WTC11 (cell line): ENCODE measurements at places on chromosomes 12 and 14. TPM values are rescaled to one million over a fixed set of nuclear protein-coding genes. Genes with fewer than 3 reads are reported as not detected.

GRCh38 chr12:56469007-56469930 is 891 bp downstream of the SPRYD4 start:
- DNase-seq = no peak

DNA sequence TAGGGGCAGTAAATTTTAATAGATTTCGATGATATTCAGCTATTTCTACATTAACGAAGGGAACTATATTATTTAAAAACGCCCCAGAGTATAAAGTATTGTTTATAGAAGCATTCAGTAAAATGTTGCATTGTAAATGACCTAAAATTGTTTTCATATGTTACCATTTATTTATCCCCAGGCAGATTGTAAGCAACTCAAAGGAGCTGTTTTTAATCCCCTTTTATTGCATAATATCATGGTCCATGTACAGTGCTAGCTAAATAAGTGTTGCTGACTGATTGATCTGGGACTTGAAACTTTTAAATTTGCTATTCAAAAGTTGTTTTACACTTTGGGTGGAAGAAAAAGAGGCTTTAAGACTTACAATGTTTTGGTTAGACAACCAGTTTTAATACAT is 199.0 kb upstream of the SLC38A2 start:
- no peak for DNase-seq

The CLEC4C gene
- 0.50 TPM in 1 of 3 replicates, not detected in the others for total RNA-seq

The P2RX2 gene
- 1.6 to 2.6 TPM (median 2.1 TPM) in 3 replicates for total RNA-seq

DNA sequence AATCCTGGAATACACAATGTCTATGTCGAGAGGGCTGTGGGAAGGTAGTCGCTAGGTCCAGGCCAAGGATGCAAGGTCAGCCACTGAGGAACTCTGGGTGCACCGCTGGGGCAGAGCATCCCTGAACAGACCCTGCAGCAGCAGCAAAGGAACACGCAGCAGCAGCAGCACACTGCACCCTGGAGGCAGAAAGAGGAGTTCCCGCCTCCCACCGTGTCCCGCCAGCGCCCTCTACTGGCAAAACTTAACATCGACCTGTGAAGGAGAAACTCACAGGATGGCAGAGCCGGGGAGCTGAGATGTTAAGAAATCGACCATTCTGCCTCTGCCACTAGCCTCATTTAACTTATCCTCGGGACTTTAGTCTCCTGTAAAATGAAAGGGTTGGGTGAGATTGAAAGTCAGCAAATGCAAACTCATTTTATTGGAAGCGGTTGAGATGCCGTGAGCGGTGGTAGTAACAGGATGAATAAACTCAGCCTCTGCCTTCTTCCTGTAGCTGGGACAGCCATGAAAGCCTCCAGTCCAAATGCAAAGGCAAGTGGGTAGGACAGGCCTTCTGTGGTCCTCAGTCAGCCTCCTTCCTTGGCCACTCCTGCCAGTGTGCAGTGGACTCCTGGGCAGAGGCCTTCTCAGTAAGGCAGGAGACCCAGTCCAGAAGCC is 45.6 kb downstream of the STAB2 start:
- DNase-seq = peak; percentile 93

- no peak for DNase-seq
These were observed 49.5 kb upstream of the METAP2 start for GRCh38 chr12:95424271-95424994.

DNA sequence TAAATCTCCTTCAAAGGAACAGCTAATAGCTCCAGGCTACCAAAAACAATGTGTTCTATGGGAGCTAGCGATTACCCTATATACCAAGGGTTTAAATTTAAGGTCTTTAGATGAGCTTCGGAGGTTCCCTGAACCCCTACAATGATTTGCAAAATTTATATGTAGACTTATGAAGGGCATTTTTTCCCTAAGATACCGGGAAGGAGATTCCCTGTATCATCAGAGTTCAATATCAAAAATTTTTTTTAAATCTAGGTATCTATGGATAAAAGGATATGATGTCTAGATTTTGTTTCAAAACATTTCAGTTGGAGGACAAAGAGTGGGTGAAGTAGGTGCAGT is 17.9 kb upstream of the COL2A1 start:
- DNase-seq = no peak

DNA sequence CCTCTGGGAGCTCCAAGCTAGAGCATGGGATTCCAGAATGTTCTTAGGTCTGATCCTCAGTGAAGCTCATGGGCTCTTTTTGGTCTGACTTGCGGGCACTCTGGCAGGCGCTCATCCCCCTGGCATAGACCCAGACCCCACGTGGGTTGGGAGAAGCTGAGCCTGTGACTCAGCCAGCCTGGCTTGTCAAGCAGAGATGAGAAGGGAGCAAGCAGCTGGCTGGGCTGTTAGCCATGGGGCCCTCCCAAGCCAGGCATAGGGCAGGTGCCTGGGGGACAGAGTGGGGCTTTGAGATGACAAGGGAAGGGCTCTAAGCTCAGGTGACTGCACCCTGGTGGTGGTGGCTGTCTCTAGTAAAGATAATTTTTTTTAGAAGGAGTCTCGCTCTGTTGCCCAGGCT is 80.3 kb upstream of the NOS1 start:
- no peak for DNase-seq

- no peak for DNase-seq
These were observed 10.8 kb downstream of the PLA2G1B start for GRCh38 chr12:120316798-120317223.

- DNase-seq = no peak
These were observed 16.8 kb downstream of the GALNT6 start for GRCh38 chr12:51374361-51374760.

The PELI2 gene
- 15.9 to 23.5 TPM (median 18.6 TPM) in 3 replicates for total RNA-seq

GRCh38 chr12:109581856-109582255 is 8.3 kb downstream of the MVK start:
- no peak for DNase-seq

DNA sequence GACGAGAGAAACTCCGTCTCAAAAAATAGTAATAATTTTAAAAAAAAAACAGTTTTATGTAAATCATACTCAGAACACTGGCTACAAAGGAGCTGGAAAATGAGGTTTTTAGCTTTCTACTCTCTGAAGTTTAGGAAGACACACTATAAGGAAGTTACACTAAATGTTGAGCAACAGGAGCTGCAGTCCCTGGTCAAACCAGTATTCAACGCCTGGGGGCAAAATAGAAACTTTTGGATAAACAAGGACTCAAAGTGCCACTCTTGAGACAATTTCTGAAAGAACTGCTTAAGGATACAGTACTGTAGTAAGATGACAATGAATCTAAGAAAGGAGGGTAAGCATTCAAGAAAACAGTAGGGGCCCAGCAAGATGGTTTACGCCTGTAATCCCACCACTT is 29.3 kb downstream of the ACTR6 start:
- no peak for DNase-seq

DNA sequence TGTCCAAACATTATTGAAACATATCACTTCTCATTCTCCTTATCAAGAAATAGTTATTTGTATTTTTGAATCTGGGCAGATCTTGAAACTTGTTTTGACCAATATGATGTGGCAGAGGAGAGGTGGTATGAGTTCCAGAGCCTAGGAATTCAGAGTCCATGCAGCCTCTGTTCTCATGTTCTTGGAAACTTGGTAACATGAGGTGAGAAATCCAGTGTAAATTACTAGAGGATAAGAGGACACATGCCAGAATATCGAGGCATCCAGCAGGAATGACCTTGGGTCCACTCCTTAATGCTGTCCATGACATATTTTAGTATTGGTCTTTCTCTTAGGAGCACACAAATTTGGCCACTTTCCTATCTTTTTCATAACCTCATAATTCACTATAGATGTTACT is 1374.6 kb downstream of the FSCB start:
- no peak for DNase-seq

DNA sequence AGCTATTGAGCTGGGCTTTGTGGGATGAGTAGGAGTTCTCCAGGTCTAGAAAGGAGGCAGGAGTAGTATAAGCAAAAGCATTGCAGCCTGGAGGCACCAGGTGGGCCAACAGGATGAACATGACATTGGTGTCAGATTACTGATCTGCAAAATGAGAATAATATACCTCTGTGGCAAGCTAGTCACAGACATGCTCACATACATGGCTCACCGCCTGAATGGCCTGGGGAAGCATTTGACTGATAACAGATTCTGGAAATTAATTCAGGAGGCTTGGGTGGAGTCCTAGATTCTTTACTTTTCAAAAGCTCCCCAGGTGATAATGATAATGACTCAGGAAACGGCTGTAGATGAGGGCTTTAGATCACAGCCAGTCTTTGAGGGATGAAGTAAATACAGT is 709 bp downstream of the TCL1B start:
- DNase-seq = no peak

DNA sequence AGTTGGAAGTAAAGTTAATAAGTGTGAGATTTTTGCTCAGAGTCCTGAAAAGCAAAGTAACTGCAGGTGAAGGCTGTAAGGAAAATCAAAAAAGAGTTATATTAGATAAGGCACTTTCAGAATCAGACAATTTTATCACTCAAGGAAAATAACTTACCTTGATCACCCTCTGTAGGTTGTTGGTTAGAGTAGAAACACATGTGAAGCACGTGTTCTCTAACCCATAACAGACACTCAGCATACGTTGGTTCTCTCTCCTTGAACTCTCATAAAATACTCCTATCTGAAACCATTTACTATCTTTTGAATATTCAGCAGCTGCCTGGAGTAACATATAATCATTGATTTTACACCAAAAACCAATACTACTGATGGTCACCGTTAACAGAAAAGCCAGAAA is 335.5 kb downstream of the KCNH5 start:
- no peak for DNase-seq

DNA sequence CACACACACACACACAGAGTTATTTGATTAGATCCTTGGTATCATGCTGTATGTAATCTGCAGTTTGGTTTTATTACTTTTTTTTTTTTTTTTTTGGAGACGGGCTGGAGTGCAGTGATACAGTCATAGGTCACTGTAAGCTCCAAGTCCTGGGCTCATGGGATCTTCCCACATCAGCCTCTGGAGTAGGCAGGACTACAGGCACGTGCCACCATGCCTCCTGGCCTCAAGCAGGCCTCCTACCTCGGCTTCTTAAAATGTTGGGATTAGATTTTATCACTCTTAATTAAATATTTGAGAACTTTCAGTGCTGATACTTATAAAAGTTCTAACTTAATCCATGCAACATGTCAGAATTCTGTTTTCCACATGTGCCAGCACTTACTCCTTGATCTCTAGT is 31.3 kb upstream of the PSEN1 start:
- DNase-seq = no peak

GRCh38 chr14:37466623-37467088 is 128.4 kb downstream of the FOXA1 start:
- DNase-seq = no peak

The CDKN3 gene
- 55.4 to 62.0 TPM (median 57.0 TPM) in 3 replicates for total RNA-seq

GRCh38 chr12:112239020-112239419 is 113.7 kb downstream of the TRAFD1 start:
- DNase-seq = no peak

- DNase-seq = no peak
These were observed at the start of gene KRT80 for GRCh38 chr12:52191841-52192791. KRT80 (minus strand) TSS chr12:52192014; CDS start chr12:52191902, 112 bp downstream.

- DNase-seq = no peak
These were observed 502 bp downstream of the SMARCD1 start for GRCh38 chr12:50085615-50086072.

The DHRS4 gene
- 14.5 to 14.9 TPM (median 14.8 TPM) in 3 replicates for total RNA-seq

DNA sequence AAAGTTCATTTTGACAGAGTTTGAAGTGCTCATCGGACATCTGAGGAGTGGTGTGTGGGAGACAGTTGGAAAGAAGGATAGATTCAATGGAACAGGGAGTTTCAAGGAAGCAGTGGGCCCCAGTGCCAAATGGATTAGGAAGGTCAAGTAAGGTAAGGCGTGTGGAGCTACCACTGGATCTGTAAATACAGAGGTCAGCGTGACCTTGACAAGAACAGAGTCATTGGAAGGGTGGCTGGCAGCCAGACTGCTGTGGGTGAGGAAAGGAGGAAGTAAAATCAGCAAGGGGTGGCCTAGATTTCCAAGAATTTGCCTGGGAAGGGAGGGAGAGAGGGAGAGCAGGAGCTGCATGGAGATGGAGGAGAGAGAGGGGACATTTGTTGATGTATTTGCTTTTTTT is 68.2 kb upstream of the IGF1 start:
- DNase-seq = no peak

The GPR65 gene
- not detected in 3 replicates for total RNA-seq

DNA sequence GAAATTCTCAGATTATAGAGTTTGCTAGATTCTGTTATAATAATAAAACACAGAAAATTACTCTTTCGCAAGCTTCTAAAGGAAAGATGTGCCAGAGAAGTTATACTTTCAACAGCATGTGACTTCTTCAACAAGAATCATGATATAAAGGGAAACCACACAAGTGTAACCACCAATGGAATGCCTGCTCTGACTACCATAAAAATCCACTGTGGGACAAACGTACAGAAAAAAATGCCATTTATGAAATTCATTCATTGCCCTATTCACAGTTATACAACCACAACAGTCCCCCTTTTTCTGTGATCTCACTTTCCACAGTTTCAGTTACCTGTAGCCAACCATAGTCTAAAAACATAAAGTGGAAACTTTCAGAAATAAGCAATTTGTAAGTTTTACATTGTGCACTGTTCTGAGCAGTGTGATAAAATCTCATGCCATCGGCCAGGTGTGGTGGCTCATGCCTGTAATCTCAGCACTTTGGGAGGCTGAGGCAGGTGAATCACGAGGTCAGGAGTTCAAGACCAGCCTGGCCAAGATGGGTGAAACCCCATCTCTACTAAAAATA is 3.2 kb downstream of the CATSPERB start:
- DNase-seq = no peak
